ENCODE measurements at places on chromosomes 1 and 21.

- no peak for DNase-seq
Measured at GRCh38 chr1:235712812-235713211, 63.2 kb upstream of the GNG4 start.

GRCh38 chr1:2229037-2229864, 1.1 kb downstream of the SKI start:
- DNase-seq = no peak

- no peak for DNase-seq
Measured at GRCh38 chr21:35291973-35292627, 243.0 kb upstream of the RUNX1 start.

GRCh38 chr1:247146671-247147070, 25.1 kb downstream of the ZNF124 start:
- no peak for DNase-seq

DNA sequence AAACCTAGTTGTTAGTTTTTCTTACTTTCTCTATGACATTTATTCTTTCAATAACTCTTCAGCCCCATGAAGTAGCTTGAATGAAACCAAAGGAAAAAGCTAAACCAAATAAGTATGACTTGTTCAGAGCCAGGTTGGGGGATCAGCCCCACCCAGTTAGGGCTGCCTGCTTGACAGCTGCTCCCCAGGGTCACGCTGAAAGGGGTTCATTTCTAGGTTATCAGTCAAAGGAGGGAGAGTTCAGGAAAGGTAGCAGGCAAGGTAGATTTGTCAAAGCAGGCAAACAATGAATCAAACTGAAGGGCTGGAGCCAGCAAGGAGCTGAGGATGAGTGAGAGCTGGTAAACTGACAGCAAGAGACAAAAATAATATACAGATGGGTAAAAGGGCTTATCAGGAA, 3.1 kb upstream of the S100A11 start:
- DNase-seq = no peak

DNA sequence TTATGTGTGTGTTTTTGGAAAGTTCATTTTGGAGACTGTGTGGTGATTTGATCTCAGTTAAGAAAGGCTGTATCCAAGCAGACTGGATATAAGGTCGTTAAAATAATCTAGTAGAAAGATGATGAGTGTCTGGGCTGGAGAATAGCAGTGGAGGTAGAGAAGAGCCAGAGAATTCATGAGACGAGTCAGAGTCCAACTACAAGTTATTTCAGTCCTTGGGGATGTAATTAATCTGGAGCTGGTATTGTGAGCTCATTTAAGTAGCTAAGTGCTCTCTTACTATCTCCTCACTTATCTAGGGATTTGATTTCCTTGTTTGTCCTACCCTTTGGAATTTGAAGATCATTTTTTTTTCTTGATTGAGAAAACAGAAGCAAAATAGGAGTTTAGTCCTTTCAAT, 1219.0 kb upstream of the ADGRL4 start:
- DNase-seq = no peak

DNA sequence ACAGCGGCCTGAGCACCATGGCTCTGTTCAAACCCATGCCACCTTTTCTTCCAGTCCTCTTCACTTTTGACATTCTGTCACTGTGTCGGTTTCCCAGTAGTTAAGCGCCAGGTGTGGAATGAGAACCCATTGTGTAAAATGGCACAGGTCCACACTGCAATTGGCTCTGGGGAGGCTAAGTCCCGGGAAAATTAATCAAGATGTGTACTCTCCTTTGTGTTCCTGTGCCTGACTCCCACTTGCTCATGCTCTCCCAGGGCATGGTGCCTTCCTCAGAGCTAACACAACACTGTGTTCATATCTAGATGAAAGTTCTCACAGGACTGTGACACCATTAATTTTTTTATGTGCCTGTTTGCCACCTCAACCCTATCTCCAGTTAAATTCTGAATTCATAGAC, 59.0 kb upstream of the BTG3 start:
- DNase-seq = no peak

DNA sequence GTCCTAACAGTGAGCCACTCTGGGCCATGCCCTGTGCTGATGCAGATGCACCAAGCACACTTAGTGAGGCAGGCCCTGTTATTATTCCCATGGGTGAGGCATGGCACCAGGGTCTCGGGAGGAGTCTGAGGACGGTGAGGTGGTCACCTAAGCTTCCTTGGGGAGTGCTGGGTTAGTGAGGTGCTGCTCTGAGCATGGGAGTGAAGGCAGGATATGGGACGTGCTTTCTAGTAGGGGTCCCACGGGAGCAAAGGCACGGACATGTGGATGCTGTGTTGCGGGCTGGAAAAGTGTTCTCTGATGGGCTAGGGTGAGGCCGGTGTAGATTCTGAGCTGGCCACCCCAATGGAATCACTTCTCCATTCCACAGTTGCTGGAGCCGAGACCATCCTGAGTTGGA, 77.5 kb upstream of the CSF3R start:
- no peak for DNase-seq

DNA sequence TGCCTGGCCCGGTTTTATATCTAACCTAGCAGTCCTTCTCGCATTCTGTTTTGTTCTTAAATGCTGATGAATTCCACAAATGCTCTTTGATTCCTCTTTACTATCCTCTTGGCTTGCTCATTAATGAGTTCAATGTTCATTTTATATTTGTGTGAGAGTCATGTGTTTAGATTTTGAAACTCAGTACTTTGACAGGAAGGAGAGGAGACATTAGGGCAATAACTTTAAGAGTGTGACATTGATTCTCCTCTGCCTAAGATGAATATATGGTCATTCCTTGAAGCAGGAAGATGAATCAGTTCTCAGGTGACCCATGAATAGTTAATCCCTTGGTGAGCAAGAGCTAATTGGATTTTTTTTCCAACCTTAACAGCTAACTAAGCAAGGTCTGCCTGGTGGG, 84.1 kb downstream of the MRPS6 start:
- DNase-seq = no peak

GRCh38 chr1:156693848-156694689, 11.3 kb downstream of the CRABP2 start:
- no peak for DNase-seq

DNA sequence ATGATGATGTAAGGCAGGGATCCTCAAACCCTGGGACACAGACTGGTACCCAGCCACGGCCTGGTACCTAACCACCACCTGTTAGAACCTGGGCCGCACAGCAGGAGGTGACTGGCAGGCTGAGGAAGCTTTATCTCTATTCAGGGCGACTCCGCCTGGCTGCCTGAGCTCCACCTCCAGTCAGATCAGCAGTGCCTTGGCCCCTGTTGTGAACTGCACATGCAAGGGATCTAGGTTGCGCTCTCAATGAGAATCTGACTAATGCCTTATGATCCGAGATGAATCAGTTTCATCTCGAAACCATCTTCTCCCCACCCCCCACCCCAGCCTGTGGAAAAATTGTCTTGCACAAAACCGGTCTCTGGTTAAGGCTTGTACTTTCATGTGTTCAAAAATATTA, 4.2 kb downstream of the RNPC3 start:
- no peak for DNase-seq

DNA sequence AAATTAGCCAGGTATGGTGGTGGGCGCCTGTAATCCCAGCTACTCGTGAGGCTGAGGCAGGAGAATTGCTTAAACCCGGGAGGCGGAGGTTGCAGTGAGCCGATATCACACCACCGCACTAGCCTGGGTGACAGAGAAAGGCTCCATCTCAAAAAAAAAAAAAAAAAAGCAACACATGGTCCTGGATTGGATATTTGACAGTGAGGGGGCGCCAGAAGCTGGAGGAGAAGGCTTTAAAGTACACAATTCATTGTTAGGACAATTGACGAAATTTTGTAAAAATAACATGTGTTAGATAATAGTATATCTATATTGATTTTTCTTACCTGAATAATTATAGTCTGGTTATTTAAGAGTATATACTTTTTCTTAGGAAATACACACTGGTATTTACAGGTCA, 50.2 kb upstream of the USP25 start:
- no peak for DNase-seq

- no peak for DNase-seq
Measured at GRCh38 chr1:193831465-193831864, 645.1 kb upstream of the B3GALT2 start.

- no peak for DNase-seq
Measured at GRCh38 chr1:167460836-167461235, 57.5 kb downstream of the CD247 start.

Data from stimulated activated naive B cell treated with anti-CD40 and anti-IgM and Interleukin-4, amounts not matched to agents 10 μg/mL and 1 μg/mL and 100 μg/mL, for 72 hours (primary cell).